ENCODE measurements at places on chromosomes 5 and 9.

DNA sequence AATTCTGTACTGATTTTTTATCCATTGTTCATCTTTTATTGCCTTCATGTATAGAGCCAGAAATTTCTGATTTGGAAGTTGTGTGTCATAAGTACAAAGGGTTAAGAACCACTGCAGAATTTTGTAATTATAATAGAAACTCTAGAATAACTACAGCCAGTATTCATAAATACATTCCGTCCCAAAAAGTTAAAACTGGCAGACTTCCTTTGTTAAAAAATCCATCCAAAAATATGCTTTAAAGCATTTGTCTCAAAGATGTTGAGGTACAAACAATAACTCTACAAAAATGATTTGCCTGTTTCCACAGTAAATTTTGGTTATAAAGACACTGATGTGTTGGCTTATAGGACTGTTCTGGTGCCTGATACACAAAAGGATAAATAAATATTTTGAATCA lies 436.6 kb downstream of the DTWD2 start:
- H3K4me1 ChIP-seq = no peaks in the 10 kb centered on the region
- no peak overlapping the region for H3K4me3 ChIP-seq
- H3K27me3 ChIP-seq = no peaks in the 10 kb centered on the region

- peaks cover 10% of the 10 kb centered on the region for H3K4me1 ChIP-seq
- no peaks in the 10 kb centered on the region for H3K27me3 ChIP-seq
- H3K27ac ChIP-seq = no peak overlapping the region
- H3K36me3 ChIP-seq = no peaks in the 10 kb centered on the region
- H3K4me3 ChIP-seq = no peak overlapping the region
Observed at GRCh38 chr5:141824717-141825116, 53.5 kb downstream of the PCDH1 start.

- no peaks in the 10 kb centered on the region for H3K27me3 ChIP-seq
- peaks cover 13% of the 10 kb centered on the region for H3K4me1 ChIP-seq
- H3K27ac ChIP-seq = no peak overlapping the region
- H3K4me3 ChIP-seq = no peak overlapping the region
- no peak for DNase-seq
- no peaks in the 10 kb centered on the region for H3K36me3 ChIP-seq
Observed at GRCh38 chr9:110543631-110544051, 35.9 kb downstream of the SVEP1 start.

- no peaks in the 10 kb centered on the region for H3K4me1 ChIP-seq
- H3K27me3 ChIP-seq = no peaks in the 10 kb centered on the region
- no peak overlapping the region for H3K4me3 ChIP-seq
- H3K36me3 ChIP-seq = no peaks in the 10 kb centered on the region
Observed at GRCh38 chr5:173963182-173963838, 25.7 kb upstream of the C5orf47 start.

GRCh38 chr5:103295871-103296270 lies 37.3 kb downstream of the MACIR start:
- H3K4me3 ChIP-seq = no peak overlapping the region
- H3K27me3 ChIP-seq = no peaks in the 10 kb centered on the region
- H3K4me1 ChIP-seq = no peaks in the 10 kb centered on the region
- H3K36me3 ChIP-seq = no peaks in the 10 kb centered on the region

GRCh38 chr9:83188277-83188676 lies 125.3 kb upstream of the RASEF start:
- no peak overlapping the region for H3K27ac ChIP-seq
- DNase-seq = no peak
- no peaks in the 10 kb centered on the region for H3K4me1 ChIP-seq
- peaks cover 10% of the 10 kb centered on the region for H3K27me3 ChIP-seq
- no peaks in the 10 kb centered on the region for H3K36me3 ChIP-seq
- H3K4me3 ChIP-seq = no peak overlapping the region

- no peak for DNase-seq
- peaks cover 5% of the 10 kb centered on the region for H3K4me1 ChIP-seq
- peaks cover 8% of the 10 kb centered on the region for H3K36me3 ChIP-seq
- no peak overlapping the region for H3K27ac ChIP-seq
- H3K27me3 ChIP-seq = no peaks in the 10 kb centered on the region
Observed at GRCh38 chr9:95819636-95820035, 55.9 kb upstream of the ERCC6L2 start.

DNA sequence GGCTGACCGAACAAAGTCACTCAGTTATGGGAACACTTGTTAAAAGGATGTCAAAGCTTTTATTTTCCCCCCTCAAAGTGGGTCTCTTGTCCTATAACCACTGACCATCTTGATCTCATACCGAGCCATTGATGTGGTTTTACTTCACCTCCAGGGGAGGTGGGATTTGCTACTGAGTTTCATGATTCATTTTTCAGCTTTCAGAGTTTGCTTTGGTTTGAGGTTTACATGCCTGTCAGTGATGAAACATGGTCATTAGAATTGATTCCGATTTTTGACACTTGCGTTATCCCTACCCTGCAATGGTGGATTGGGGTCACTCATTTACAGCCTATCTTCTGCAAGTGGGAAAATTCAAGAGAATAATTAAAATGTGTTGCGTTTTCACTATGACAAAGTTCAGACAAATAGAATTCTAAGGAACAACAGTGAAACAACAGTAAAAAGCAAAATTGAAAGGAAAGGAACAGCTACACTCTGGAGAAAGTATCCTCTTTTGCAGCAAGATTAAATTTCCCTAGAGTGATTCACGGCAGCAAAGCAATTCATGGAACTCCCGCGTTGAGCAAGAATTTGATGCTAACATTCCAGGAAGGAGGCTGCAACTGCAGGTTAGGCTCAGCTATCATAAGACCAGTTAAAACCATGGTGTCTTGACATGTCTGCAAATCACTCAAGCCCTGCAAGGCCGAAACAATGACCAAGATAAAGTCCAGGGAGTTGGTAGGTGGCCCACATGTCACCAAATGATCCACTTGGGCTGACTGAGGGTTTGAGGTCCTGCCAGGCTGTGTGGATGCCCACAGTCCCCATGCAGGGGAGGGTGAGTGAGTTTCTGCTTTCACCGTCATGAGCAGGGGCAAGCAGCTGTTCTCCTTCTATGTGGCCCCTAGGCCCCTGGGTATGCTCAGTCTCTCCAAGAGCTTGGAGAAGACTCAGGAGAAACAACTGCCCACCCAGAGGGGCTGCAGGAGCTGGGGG lies 9.4 kb downstream of the GADD45G start:
- no peak overlapping the region for H3K27ac ChIP-seq
- no peaks in the 10 kb centered on the region for H3K4me1 ChIP-seq
- DNase-seq = no peak
- H3K36me3 ChIP-seq = no peaks in the 10 kb centered on the region
- no peaks in the 10 kb centered on the region for H3K27me3 ChIP-seq

Data from tibial artery (tissue), 4 donors.